ENCODE measurements at places on chromosomes 1 and 21. TPM values are rescaled to one million over a fixed set of nuclear protein-coding genes. Genes with fewer than 3 reads are reported as not detected.
A peak's percentile ranks its signal among the peaks of the same experiment; 100 is the strongest.

GRCh38 chr21:45670731-45671130, 27.2 kb downstream of the PCBP3 start:
- DNase-seq: no peak

DNA sequence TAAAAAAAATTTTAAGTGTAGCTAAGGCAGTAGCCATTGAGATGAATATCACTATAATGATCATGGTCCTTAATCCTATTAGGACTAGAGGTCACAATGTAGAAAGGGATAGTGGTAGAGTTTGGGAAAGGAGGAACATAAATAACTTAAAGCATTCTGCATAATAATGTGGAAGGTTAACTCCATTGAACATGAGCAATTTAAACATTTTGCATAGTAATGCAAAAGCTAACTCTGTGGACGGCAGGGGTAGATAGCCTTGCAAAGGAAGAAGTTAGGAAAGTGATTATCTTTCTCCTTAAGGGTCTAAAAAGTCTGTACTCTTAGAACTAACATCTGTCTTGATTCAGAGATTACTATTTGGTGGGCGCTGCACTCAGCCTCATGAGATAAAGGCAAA, 39.0 kb upstream of the DENND1B start:
- no peak for DNase-seq

DNA sequence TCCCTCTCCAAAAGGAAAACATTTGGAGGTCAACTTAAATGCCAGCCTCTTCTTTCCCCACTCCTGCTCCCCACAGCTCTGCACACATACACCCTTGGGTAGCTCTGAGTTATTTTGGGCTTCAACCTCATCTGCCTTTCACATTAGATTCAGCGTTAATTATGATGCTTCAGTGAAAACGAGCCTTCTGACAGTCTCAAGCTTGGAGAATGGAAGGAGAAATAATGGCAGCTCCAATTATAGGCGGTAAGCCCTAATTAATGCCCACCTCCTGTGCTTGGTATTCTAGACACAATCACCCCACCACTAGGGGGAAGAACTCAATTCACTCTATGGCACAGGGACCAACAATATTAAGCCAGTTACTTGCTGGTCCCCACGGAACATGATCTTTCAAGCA, 397.9 kb downstream of the BRINP2 start:
- DNase-seq: no peak

DNA sequence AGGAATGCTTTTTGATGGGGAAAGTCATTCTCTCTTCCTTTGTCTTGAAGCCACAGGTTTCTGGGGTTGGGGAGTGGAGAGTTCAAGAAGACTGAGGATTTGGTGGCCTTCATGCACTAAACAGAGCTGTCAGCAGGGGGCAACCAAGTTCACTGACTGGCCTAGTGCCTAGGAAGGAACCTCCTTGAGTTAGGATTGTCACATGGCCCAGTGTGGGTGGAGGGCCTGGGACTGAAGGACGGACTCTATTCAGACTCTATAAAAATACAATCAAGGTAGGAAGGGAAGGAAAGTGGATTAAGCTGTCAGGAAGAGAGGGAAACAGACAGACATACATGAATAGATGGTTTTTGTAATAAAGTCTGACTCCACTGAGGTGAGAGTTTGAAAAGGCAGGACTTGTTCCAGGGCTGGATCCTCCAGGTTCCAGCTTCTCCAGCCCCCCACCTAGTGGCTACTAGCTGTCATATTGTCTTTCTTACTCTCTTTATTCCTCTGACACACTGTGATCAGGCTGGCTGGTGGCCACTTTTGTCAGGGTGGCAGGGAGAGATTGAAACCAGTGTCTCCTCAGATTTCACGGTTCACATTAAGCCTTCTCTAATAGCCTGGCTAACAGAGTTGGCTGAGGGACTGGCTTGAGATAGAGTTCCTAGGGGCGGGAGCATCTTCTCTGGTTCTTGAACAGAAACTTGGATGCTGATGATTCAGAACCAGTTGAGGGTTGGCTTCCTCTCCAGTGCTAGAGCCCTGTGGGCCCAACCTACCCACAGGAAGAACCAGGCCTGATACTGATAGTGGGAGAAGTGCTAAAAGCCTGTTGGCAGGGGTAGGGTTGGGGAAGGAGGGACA, 4.1 kb upstream of the SH3BGRL3 start:
- peak; percentile 91 for DNase-seq

DNA sequence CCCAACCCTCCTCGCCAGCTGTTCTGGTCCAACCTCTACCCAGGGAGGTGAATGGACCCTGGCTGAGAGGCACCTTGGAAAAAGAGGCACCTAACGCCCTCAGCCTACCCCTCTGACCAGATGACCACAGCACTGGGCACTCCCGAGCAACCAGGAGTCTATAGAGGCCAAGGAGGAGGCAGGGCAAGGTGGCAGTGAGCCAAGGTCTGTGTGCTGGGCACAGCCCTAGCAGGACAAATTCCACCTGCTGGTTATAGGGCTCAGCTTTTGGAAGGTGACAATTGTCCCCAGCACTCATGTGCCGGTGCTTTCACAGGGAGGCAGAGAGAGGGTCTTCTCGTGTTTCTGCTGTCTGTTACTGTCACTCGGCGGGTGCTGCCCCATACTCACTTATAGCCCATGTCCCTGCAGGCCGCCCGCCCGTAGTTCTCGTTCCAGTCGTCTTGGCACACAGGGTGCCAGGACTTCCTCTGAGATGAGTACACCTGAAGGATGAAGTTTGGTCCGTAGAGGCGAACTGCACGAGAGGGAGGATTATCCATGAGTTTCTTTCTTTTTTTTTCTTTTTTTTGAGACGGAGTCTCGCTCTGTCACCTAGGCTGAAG, 27.8 kb downstream of the TMPRSS2 start:
- no peak for DNase-seq

- DNase-seq: no peak
Observed at GRCh38 chr1:26745191-26745590, 42.6 kb upstream of the PIGV start.

DNA sequence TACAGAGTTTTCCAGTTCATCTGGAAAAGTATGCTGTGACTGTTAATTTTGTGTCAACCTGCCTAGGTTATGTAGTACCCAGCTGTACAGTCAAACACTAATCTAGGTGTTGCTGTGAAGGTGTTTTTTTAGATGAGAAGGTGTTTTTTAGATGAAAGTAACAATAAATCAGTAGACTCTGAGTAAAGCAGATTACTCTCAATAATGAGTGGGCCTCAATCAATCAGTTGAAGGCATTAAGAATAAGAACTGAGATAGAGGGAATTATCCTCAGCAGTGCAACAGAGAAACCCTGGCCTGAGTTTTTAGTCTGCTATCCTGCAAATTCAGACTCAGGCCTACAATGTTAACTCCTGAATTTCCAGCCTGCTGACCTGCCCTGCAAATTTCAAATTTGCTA, 33.5 kb downstream of the SCAF4 start:
- no peak for DNase-seq

- DNase-seq: no peak
Observed at GRCh38 chr1:17542645-17543044, 3.1 kb downstream of the ARHGEF10L start.

The TCHHL1 gene
- total RNA-seq: not detected

The CNTN2 gene
- total RNA-seq: 0.30 TPM

The TIE1 gene
- 27.7 TPM for total RNA-seq

DNA sequence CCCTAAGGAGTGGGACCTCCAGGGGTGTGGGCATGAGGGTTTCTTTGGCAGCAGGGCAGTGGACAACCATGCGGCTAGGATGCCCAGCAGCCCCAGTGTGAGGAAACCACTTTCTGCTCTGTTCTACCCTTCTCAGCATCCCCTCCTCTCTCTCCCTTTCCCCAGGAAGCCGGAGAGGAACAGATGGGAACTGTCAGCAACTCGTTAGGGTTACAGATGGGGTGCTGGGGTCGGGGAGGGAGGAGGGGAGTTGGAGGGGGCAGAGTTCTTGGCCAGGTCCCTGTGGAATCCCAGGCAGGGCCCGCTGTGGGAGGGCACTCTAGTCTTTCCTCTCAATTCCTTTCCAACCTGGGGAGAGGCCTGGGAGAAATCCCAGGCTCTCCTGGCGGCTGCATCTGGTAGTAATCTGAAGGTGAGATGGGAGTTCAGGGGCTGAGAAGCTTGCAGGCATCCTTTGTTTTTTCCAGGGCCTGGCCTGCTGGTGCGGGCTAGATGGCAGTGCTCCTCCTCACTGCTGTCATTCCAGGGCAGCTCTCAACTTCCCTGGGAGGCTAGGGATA, 93.9 kb upstream of the CSF3R start:
- no peak for DNase-seq

Measured in cardiac septum (tissue), 1 donor.